ENCODE measurements at places on chromosomes 7 and 10. TPM values are rescaled to one million over a fixed set of nuclear protein-coding genes. Genes with fewer than 3 reads are reported as not detected.

Gene AGBL3
- total RNA-seq: 6.2 TPM

Gene CDNF
- 2.5 TPM for total RNA-seq

Gene OPN4
- total RNA-seq: not detected

Gene ZNF117
- 5.3 TPM for total RNA-seq

Gene DPYSL4
- 1.8 TPM for total RNA-seq

Gene PPP2R2D
- total RNA-seq: 49.2 TPM

Gene SPDYE8
- total RNA-seq: not detected

Gene BRAT1
- 37.0 TPM for total RNA-seq

DNA sequence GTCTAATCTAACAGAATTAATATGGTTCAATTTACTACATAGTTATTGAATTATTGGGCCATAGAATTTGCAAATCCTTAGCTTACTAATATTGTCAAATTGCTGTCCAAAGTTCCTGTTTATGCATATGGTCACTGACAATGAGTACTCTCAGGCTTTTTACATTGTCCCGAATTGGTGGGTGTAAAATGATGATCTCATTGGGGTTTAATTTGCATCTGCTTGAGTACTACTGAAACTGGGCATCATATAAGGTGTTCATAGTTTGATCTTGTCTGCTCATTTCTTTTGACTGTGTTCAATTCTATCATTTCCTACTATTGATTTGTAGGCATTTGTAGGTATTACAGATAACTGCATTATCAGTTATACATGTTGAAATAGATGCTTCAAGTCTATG lies 12.7 kb downstream of the ABCA13 start:
- no peak for DNase-seq
- no peaks in the 10 kb centered on the region for H3K36me3 ChIP-seq

DNA sequence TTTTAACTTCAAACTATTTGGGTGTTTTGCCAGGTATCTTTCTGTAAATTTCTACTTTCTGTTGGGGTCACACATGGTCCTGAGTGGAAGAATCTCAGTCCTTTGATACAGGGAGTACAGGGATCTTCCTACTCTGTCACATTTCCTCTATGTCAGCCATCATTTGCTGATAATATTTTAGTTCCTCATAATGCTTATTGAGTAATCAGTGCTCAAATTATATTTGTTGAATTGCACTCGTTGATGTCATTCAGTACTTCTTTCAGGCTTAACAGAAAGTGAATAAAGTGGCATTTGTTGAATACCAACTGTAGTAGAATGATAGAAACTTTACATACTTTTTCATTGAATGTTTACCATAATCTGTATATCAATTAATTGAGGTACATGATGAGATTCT lies 31.9 kb downstream of the WDR11 start:
- H3K27me3 ChIP-seq: no peaks in the 10 kb centered on the region
- H3K27ac ChIP-seq: no peak overlapping the region
- H3K4me1 ChIP-seq: no peaks in the 10 kb centered on the region
- DNase-seq: no peak
- H3K36me3 ChIP-seq: peaks cover 18% of the 10 kb centered on the region

- DNase-seq: no peak
- no peaks in the 10 kb centered on the region for H3K4me1 ChIP-seq
- H3K27ac ChIP-seq: no peak overlapping the region
- no peaks in the 10 kb centered on the region for H3K36me3 ChIP-seq
- H3K27me3 ChIP-seq: no peaks in the 10 kb centered on the region
Observed at GRCh38 chr7:99156649-99157048, 12.7 kb upstream of the SMURF1 start.

- no peak overlapping the region for H3K27ac ChIP-seq
- H3K27me3 ChIP-seq: no peaks in the 10 kb centered on the region
- no peaks in the 10 kb centered on the region for H3K4me1 ChIP-seq
- H3K36me3 ChIP-seq: no peaks in the 10 kb centered on the region
Observed at GRCh38 chr10:72027498-72027897, 60.9 kb downstream of the SPOCK2 start.

- H3K27me3 ChIP-seq: no peaks in the 10 kb centered on the region
- no peak overlapping the region for H3K27ac ChIP-seq
- no peak for DNase-seq
- H3K4me1 ChIP-seq: no peaks in the 10 kb centered on the region
- no peaks in the 10 kb centered on the region for H3K36me3 ChIP-seq
- H3K4me3 ChIP-seq: no peak overlapping the region
Observed at GRCh38 chr7:440059-440749, 79.4 kb downstream of the PDGFA start.

- H3K4me1 ChIP-seq: no peaks in the 10 kb centered on the region
- H3K27me3 ChIP-seq: no peaks in the 10 kb centered on the region
- H3K36me3 ChIP-seq: no peaks in the 10 kb centered on the region
- no peak overlapping the region for H3K4me3 ChIP-seq
- no peak for DNase-seq
Observed at GRCh38 chr10:56296618-56297017, 64.4 kb downstream of the ZWINT start.

DNA sequence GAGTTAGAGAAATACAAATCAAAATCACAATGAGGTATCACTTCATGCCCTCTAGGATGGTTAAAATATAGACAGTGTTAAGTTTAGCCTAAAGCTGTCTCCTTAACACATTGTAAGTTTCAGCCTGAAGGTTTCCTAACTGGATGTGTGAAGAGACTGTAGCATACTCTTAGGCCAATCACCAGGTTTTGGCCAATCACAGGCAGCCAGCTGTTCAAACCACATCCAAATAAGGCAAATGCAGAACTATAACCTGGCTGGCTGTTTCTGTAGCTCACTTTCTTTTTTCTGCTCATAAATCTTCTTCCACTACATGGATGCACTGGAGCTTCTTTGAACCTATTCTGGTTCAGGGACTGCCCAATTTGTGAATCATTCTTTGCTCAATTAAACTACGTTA lies 19.7 kb downstream of the ESYT2 start:
- H3K4me1 ChIP-seq: peaks cover 70% of the 10 kb centered on the region
- no peak for DNase-seq
- no peaks in the 10 kb centered on the region for H3K27me3 ChIP-seq
- no peak overlapping the region for H3K27ac ChIP-seq
- peaks cover 12% of the 10 kb centered on the region for H3K36me3 ChIP-seq
- no peak overlapping the region for H3K4me3 ChIP-seq

- no peak overlapping the region for H3K27ac ChIP-seq
- no peaks in the 10 kb centered on the region for H3K36me3 ChIP-seq
- DNase-seq: no peak
- H3K4me3 ChIP-seq: no peak overlapping the region
- H3K27me3 ChIP-seq: no peaks in the 10 kb centered on the region
Observed at GRCh38 chr10:26423722-26424121, 14.4 kb upstream of the APBB1IP start.

- peak; percentile 1 for DNase-seq
- H3K27ac ChIP-seq: no peak overlapping the region
- H3K4me1 ChIP-seq: peaks cover 9% of the 10 kb centered on the region
- no peaks in the 10 kb centered on the region for H3K36me3 ChIP-seq
- H3K4me3 ChIP-seq: no peak overlapping the region
Observed at GRCh38 chr7:24406053-24406788, 122.2 kb downstream of the NPY start.

DNA sequence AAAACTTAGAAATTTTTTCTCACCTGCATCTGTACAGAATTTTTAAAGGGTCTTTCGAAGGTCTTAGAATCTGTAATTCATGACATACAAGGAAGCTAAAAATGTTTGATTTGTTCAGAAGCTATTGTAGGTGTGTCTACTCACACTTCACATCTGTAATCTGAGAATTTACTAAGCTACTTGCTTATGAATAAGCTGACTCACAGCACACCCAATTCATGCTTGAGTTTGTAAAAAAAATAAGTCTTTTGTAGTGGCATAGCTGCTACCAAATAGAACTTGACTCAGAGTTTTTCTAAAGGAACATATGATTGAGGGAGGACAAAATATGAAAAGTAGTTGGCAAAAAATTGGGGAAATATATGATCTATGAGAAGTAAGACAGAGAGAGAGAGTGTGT lies 12.7 kb upstream of the AGR2 start:
- H3K4me1 ChIP-seq: no peaks in the 10 kb centered on the region
- DNase-seq: no peak
- H3K4me3 ChIP-seq: no peak overlapping the region
- no peaks in the 10 kb centered on the region for H3K27me3 ChIP-seq

- no peak overlapping the region for H3K4me3 ChIP-seq
- peaks cover 45% of the 10 kb centered on the region for H3K27me3 ChIP-seq
- H3K27ac ChIP-seq: no peak overlapping the region
- no peak for DNase-seq
- H3K36me3 ChIP-seq: no peaks in the 10 kb centered on the region
- H3K4me1 ChIP-seq: peaks cover 47% of the 10 kb centered on the region
Observed at GRCh38 chr10:101064415-101065030, 2.7 kb downstream of the KAZALD1 start.

GRCh38 chr7:114217026-114217806 lies 197.4 kb upstream of the FOXP2 start:
- no peak overlapping the region for H3K27ac ChIP-seq
- no peak overlapping the region for H3K4me3 ChIP-seq
- no peak for DNase-seq

- H3K36me3 ChIP-seq: no peaks in the 10 kb centered on the region
- no peak overlapping the region for H3K4me3 ChIP-seq
- H3K27me3 ChIP-seq: no peaks in the 10 kb centered on the region
- no peak overlapping the region for H3K27ac ChIP-seq
- no peak for DNase-seq
- H3K4me1 ChIP-seq: no peaks in the 10 kb centered on the region
Observed at GRCh38 chr10:3438606-3439005, 266.0 kb upstream of the PITRM1 start.

DNA sequence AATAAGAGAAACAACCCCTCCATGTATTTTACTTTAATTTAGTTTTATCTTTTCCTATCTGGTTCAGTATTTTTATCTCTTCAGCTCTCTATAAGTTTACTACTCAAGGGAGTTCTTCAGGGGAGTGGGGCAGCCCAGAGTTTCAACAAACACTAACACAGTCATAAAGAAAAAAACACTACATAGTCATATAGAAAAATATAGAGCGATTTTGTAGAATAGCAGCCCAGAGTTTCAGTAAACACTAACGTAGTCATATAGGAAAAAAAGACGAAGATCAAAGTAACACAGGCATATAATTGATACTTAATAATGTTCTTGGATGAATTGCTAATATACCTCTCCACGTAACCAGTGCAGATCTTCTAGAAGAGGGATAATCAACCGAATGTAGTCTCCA lies 54.7 kb downstream of the PON1 start:
- H3K27me3 ChIP-seq: no peaks in the 10 kb centered on the region
- DNase-seq: no peak
- no peak overlapping the region for H3K4me3 ChIP-seq
- H3K36me3 ChIP-seq: no peaks in the 10 kb centered on the region

- no peak for DNase-seq
- peaks cover 34% of the 10 kb centered on the region for H3K27me3 ChIP-seq
- peaks cover 41% of the 10 kb centered on the region for H3K4me1 ChIP-seq
- H3K4me3 ChIP-seq: no peak overlapping the region
- no peaks in the 10 kb centered on the region for H3K36me3 ChIP-seq
Observed at GRCh38 chr7:5417106-5418071, 6.2 kb downstream of the TNRC18 start.

- no peaks in the 10 kb centered on the region for H3K27me3 ChIP-seq
- no peak overlapping the region for H3K4me3 ChIP-seq
- peak overlapping the region; percentile 76 for H3K27ac ChIP-seq
- peaks cover 74% of the 10 kb centered on the region for H3K4me1 ChIP-seq
- DNase-seq: peak; percentile 72
Observed at GRCh38 chr10:72335394-72336258, 19.1 kb downstream of the DNAJB12 start.

GRCh38 chr7:76129366-76129765 lies 72.3 kb upstream of the SRRM3 start:
- no peaks in the 10 kb centered on the region for H3K36me3 ChIP-seq
- DNase-seq: no peak
- H3K4me3 ChIP-seq: no peak overlapping the region
- no peak overlapping the region for H3K27ac ChIP-seq
- H3K27me3 ChIP-seq: no peaks in the 10 kb centered on the region

GRCh38 chr10:102504179-102504975 lies 605 bp downstream of the SUFU start:
- H3K27me3 ChIP-seq: no peaks in the 10 kb centered on the region
- DNase-seq: peak; percentile 45
- H3K27ac ChIP-seq: peak overlapping the region; percentile 91
- H3K4me1 ChIP-seq: peaks cover 46% of the 10 kb centered on the region
- H3K4me3 ChIP-seq: peak overlapping the region; percentile 97

GRCh38 chr10:122060250-122060649 lies 71.3 kb downstream of the TACC2 start:
- H3K27me3 ChIP-seq: no peaks in the 10 kb centered on the region
- no peak for DNase-seq
- H3K27ac ChIP-seq: no peak overlapping the region
- H3K4me3 ChIP-seq: no peak overlapping the region
- no peaks in the 10 kb centered on the region for H3K36me3 ChIP-seq

- H3K4me3 ChIP-seq: no peak overlapping the region
- no peak for DNase-seq
- no peaks in the 10 kb centered on the region for H3K4me1 ChIP-seq
- H3K36me3 ChIP-seq: no peaks in the 10 kb centered on the region
- H3K27ac ChIP-seq: no peak overlapping the region
Observed at GRCh38 chr7:83870515-83870914, 221.6 kb upstream of the SEMA3E start.

- H3K27me3 ChIP-seq: no peaks in the 10 kb centered on the region
- H3K36me3 ChIP-seq: no peaks in the 10 kb centered on the region
- H3K27ac ChIP-seq: no peak overlapping the region
- no peaks in the 10 kb centered on the region for H3K4me1 ChIP-seq
Observed at GRCh38 chr7:20107582-20107981, 109.6 kb downstream of the MACC1 start.

DNA sequence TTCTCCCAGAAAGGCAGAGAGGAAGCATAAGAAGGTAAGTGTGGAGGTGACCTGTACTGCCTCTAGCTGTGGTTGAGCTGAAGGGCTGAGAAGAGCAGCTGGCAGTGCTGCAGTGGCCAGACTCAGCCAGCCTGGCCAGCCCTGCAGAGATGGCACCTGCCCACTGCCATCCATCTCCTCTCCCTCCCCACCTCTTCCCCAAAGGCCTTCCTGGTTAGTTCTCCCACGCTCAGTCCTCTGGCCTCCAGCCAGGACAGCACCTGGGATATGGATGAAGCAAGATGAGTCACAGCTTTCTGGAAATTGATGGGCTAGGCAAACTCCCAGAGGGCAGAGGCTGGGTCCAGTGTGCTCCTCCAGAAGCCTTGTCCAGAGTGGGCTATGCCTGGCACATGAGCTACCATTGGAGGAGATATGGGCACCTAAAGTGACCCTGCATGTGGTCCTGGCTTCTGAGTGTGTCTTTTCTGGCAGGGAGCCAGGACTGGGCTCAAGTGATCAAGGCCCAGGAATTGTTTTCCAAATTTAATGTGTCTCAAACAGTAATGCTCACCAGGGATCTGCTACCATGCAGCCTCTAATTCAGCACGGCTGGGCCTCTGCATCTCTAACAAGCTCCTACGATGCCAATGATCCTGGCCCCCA lies 81.0 kb upstream of the CACUL1 start:
- H3K4me3 ChIP-seq: no peak overlapping the region
- H3K27ac ChIP-seq: no peak overlapping the region
- peaks cover 6% of the 10 kb centered on the region for H3K4me1 ChIP-seq
- no peak for DNase-seq
